ENCODE measurements at places on chromosomes 5 and 9. TPM values are rescaled to one million over a fixed set of nuclear protein-coding genes. Genes with fewer than 3 reads are reported as not detected.

DNA sequence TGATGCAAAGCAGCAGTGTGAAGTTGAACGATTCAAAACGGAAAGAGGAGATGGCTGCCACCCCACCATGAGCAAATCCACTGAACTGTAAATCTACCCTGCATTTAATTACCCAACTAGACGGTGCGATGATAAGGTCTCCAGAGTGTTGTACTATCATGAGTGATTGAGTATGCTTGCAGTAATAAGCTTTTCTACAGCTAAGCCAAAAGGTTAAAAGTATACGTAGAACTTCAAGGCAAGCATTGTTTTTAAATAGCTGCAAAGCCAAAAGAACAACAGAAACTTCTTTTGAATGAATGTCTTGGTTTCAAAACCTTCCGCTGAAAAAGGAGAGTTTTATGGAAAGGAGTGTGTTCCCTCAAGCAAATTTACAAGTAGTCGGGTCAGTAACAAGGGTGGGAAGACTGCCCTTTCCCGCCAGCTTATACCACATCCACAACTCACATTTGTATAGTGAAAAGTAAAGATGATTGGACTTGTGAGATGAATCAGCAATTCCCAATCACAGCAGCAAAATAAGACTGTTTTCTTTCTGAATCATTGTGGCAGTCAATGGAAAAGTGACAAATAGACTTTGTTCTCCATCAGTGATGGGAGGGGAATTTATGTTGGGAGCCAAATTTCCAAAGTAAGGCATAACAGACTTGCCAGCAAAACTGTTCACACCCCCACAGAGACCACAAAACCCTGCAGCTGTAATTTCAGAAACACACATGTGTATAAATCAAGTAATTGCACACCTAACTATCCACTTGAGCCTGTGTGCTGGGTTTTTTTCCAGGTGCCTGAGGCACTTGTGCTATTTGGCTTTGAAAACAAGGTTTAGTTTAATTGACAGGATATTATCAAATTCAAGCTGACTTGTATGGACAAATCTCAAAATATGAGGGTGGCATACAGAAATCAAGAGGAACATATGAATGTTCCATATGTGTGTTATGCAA is 407.7 kb upstream of the GRAMD2B start:
- no peak for ATAC-seq

- ATAC-seq, result no peak
Observed at GRCh38 chr9:122777935-122778627, 10.7 kb upstream of the OR5C1 start.

DNA sequence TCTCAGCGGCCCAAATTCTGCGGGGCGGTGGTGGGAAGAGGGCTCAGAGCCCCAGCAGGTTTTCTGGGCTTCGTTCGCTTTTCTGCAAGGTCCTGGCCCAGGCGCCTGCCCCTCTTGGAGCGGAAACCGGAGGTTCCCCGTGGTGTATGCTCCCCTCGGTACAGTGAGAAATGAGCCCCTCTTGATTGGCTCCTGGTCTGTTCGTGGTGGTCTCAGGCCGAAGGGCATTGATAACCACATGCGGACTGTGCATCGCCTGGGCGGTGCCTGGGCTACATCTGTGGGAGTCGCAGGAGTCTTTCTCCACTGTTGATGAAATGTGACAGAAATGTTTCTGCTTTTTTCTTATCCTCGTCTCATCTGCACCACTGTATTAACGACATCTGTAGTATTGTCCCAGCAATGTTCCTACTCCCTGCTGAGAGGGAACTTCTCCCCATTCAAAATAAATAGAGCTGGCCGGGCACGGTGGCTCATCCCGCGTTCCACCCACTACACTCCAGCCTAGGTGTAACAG is 682 bp downstream of the MAN1B1 start:
- ATAC-seq, result no peak

GRCh38 chr5:150440948-150441812 is 8.4 kb downstream of the RPS14 start:
- no peak for ATAC-seq

- no peak for ATAC-seq
Observed at GRCh38 chr5:98101131-98101530, 672.3 kb upstream of the RGMB start.

DNA sequence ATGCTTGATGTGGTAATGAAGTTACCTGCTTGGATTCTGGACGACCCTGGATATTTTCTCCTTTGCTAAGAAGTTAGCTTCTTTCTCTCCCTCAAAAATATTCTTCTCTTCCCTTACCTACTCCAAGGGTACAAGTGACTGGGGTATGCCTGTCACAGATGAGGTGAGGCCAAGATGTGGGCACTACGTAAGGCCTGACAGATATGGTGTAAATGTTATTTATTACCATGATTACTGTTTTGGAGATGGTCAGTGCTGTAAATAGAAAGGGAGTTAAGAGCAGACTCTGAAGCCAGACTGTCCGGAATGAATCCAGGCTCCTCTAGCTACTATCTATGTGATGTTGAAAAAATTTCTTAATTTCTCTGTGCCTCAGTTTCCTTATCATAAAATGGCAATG is 1.1 kb upstream of the KIAA1958 start:
- ATAC-seq, result no peak

- no peak for ATAC-seq
Observed at GRCh38 chr5:77900691-77901090, 124.6 kb upstream of the TBCA start.

DNA sequence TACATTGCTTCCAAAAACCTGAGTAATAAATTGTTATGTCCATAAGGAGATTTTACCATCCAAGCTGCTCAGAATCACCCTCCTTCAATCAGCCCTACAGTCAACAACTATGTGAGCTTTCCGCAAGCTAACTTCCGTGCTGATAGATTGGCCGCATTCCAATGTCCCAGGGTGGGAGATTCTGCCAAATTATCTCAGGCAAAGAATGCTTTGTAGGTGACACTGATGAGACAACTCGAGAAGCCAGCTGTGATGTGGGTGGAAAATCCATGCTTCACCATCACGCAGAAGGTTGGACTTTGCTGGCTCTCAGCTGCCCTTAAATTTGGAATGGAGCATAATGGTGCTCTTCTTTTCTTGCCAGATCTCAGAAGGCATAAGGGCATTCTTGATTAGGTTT is 44.9 kb upstream of the HCN1 start:
- ATAC-seq, result no peak

DNA sequence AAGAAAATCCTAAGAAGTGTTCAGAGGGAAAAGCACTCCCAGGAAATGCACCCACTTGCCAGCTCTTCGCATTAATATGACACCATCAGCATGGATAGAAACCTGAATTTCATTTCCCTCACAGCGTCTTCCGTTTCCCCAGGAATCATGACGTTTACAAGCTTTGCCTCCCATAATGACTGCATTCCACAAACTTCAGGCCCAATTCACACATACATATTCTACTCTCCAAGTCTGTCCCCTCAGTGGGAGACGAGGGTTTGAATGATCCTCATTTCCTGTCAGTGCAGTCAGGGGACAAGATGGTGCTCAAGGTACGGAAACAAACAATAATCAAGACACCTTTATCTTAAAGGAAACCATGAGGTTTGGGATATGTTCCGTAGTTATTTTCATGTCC is 44.9 kb upstream of the MAN2A1 start:
- no peak for ATAC-seq

DNA sequence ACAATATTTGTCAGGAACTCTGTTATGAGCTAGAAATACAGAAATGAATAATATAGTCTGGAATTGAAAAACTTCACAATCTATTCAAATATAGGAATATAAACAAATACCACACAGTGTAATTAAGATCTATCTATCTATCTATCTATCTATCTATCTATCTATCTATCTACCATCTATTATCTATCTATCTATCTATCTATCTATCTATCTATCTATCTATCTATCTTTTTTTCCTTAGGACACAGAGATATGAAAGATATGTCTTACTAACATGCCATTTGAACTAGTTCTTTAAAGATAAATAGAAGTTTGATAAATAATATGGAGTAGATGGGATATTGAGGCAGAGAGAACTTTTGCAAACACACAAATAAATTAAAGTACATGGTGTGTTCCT is 357.8 kb downstream of the PARP8 start:
- ATAC-seq, result no peak

DNA sequence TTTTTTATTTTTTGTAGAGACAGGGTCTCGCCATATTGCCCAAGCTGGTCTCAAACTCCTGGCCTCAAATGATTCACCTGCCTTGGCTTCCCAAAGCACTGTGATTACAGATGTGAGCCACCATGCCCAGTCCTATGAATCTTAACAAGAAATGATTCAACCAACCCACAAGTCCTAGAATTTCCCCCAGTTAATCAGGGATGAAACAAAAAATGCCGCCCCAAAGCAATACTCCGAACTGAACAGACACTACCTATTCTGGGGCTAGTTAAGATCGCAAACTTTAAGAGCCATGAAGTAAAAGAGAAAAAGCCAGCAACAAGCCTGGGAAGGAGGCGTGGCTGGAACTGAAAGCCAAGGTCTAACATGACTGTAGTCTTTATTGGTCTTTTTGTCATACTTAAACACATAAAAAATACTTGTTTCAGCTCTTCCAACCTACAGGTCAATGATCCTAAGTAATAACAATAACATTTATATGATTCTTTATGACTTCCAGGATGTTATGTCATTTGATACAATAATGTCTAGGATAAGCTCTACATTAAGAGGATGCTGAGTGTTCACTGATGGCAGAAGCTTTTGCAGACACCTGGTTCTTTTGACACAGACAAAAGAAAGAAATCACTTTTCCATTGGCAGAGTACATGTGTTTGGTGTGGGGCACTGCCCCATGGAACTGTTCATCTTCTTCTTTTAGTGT is 361.1 kb upstream of the TLE4 start:
- ATAC-seq, result no peak

- peak; percentile 90 for ATAC-seq
Observed at GRCh38 chr5:1111727-1112289, at the start of gene SLC12A7. TSS of gene SLC12A7 (minus strand) at chr5:1112063. CDS start at chr5:1111991, 72 bp downstream.

GRCh38 chr9:122468735-122469134 is 9.0 kb downstream of the OR1J1 start:
- no peak for ATAC-seq

DNA sequence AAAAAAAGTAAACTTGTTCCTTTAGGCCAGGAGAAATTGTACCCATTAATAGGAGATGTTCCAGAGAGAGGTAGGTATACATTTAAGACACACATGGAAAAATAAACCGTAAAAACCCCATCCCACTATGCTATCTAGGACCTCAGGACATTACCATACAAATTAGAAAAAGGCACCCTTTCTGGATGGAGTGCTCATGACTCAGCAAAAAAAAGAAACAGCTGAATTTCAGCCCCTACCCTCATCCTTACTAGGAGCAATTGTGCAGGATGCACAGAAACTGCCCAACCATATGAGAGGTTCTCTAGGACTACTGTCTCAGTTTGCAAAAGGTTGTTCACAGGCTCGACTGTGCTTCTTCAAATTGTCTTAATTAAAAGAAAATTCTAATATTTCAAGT is 368.2 kb downstream of the HINT1 start:
- no peak for ATAC-seq

DNA sequence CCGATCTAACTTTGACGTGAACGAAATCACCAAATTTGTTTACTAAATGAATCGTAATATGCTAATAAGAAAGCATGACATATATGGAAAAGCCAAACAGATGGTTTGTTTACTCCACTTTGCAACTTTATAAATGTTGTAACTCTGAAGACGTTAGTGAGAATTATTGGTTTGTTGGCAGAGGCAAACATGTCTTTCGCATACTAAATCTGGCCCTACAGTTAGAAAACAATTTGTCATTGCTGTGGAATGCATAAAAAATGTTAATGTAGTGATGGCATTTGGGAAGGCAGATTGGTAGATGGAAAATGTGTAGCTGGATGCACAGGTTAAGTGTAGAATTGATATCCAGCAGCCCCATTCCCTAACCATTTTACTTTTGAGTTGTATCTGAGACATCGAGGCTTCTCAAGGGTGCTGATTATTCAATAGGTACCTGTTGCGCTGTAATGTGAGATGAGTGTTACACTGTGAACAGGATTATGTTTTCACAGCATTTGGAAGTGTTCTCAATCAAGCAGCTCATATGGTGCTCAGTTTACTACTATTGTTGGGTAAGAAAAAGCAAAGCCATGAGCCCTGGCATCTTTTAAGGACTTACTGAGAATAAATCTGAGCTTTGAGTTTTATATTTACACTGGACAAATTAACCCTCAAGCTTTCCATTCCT is 444.8 kb downstream of the BNC2 start:
- ATAC-seq, result no peak

GRCh38 chr5:142529626-142530278 is 156.1 kb downstream of the FGF1 start:
- peak; percentile 89 for ATAC-seq

DNA sequence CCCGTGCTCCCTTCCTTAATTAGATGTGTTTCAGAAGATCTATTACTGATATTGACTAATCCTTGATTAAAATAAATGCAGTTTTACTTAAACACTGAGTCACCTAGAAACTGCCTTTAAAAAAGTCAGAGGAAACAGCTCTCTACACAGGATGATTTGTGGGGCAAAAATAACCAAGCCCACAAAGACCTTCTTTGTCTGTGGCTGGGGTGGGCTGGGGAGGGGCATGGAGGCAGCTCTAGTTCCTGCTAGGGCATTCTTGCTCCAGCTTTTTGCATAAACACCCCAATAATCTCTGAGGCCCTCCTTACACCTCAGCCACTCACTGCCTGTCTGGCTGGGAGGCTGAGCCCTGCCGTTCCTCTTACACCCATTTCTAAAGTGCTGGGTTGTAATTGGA is 227.6 kb upstream of the DAP start:
- ATAC-seq, result no peak

- ATAC-seq, result peak; percentile 37
Observed at GRCh38 chr9:18890372-18890771, 142.6 kb downstream of the SAXO1 start.

GRCh38 chr5:399296-400281 is 43.4 kb upstream of the EXOC3 start:
- ATAC-seq, result peak; percentile 68

- no peak for ATAC-seq
Observed at GRCh38 chr9:70385426-70385825, 29.0 kb downstream of the KLF9 start.

GRCh38 chr9:109726119-109726518 is 53.9 kb upstream of the PALM2AKAP2 start:
- no peak for ATAC-seq

GRCh38 chr9:18393340-18394130 is 80.4 kb upstream of the ADAMTSL1 start:
- no peak for ATAC-seq

DNA sequence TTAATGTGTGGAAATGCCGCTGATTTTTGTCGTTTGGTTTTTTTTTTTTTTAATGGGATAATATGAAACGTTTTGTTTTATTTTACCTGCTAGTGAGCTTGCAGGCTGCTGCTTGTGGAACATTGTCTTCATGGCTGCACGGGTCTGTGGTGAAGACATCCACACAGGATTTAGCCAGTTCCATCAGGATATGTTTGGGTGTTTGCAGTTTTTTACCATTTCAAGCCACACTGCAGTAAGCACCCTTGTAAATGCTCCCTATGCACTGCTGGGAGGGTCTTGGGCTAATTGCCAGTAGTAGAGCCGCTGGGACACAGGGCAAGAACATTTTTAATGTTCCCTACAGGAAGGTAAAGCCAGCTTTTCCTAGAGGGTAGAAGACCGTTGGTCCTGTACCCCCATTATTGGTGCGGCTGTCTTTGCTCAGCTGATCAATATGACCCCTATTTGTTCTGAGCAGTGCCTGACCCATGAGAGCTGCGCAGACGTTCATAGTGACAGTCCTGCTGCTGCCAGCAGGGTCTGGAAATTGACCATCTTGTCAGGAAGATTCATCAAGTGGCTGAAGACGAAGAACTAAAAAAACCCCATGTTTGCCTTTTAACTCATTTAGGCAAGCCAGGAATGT is 20.5 kb upstream of the EEIG1 start:
- ATAC-seq, result no peak

NANS gene
- total RNA-seq, result 54.4 TPM

MZB1 gene
- total RNA-seq, result 55.2 TPM

SLC22A4 gene
- 0.93 TPM for total RNA-seq

RANBP3L gene
- total RNA-seq, result not detected

MORN5 gene
- total RNA-seq, result not detected

All from activated T-helper 17 cell treated with anti-CD3 and anti-CD28 coated beads, Interleukin-2, amount 50 U/mL, for 72 hours (primary cell).